Foreskin fibroblast (primary cell): ENCODE measurements at places on chromosomes 7 and 10.

- peak; percentile 75 for DNase-seq
Observed at GRCh38 chr7:28926871-28927597, 31.1 kb downstream of the TRIL start.

- no peak for DNase-seq
Observed at GRCh38 chr10:45593938-45594275, 78.7 kb downstream of the ZFAND4 start.

DNA sequence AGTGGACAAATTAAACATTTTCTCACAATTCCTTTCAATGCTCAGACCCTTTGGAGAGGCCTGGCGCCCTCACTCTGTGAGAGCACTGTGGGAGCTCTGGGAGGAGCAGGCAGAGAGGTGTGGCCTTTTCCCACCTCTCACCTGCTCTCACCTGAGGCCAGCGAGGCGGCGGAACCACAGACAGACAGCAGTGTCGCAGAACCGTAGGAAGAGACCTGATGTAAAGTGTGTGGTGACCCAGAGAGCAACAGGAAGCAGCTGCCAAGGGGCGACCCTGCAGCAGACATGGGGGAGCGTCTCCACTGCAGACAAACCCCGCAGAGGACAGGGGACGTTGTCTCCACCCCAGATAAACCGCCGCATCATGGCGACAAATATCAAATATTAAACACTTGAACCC is 15.6 kb upstream of the PARP12 start:
- DNase-seq = no peak

DNA sequence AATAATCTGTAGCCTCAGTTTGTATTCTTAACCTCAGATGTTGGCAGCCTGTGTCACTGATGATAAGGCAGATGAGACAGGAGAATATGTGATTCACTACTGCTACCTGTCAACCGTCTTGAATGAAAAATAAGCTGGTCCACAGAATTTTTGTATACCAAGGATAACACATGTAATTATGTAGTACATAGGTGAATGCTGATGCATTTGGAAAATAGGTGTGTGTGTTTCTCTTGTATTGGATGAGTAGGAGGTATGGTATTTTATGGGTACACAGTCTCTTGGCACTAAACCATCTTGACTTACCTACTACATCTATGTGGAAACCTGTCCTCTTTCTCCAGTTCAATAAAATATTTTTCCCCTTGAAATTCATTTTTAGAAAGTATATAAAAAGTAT is 20.7 kb upstream of the ZRANB1 start:
- DNase-seq = no peak

- peak; percentile 55 for DNase-seq
Observed at GRCh38 chr7:122886357-122887081, at the start of gene CADPS2. CADPS2 (minus strand) TSS chr7:122886460; CDS start chr7:122886337, 123 bp downstream.

DNA sequence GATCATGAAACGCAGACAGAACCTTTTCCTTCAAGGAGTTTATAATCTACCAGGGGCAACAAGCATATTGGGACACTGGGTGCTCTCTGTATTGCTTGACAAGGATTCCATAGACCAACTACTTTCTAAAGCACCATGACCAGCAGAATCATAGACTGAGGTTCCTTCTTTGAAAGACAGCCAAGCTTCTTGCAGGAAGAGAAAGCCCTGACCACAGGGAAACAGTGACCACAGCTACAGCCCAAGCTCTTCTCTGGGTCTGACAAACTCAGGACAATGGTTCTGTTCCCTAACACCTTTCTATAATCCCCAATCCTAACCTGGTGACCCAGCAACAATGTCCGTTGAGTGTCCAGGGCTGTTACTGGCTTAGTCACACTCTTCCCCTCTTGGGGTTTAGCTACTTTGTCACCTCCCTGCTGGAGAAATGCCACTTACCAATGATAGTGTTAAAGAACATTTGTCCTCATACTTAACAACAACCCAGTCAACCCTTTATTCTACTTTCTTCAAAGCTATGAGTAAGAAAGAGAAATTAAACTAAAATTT is 155.7 kb downstream of the JAZF1 start:
- no peak for DNase-seq

DNA sequence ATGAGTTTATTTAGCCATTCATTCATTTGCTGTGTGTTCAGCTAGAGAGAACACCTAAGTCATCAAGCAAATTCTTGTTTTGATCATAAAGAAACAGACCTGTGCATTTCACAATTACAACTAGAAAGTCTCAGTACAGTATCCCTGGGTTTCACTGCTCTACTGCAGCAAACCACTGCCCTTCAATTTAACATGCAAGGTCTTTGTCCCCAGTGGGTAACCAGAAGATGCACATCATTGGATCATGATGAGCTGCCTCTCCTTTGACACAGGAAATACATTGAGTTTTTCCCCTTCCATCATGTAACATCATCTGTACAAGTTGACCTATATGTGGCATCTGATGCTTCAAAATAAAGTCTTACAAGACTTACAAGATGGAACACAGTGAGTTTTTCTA is 70.5 kb upstream of the MRLN start:
- no peak for DNase-seq

- no peak for DNase-seq
Observed at GRCh38 chr10:80272793-80273522, 16.5 kb downstream of the MAT1A start.

DNA sequence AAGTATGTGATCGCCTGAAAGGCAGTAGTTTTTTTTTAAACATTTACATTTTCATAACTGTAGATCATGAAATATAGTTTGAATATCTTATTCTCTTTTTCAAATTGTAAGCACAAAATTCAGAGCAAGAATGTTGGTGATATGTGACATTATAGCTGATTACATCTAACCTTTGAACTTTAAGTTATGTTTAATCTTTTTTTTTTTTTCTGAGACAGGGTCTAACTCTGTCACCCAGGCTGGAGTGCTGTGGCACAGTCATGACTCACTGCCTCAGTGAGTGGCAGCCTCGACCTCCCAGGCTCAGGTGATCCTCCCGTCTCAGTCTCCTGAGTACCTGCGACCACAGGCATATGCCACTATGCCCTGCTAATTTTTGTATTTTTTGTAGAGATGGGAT is 278.7 kb upstream of the NEBL start:
- no peak for DNase-seq

GRCh38 chr7:129388333-129389098 is 45.7 kb upstream of the STRIP2 start:
- no peak for DNase-seq

DNA sequence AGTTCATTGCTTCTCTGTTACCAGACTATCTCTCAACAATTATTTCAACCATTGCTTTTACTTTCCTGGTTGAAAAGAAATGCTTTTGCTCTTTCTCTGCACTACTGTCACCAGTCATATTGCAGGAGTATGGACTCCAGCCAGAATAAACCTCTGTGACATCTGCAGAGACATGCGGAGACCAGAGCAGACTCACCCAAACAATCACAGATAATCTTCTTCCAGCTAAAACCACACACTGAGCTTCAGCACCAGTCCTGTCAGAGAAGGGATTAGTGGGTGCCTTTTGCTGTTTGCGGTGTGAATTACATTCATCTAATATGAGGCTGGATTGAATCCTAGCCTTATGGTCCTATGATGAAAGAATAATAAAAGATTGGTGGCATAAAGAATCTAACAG is 258.6 kb downstream of the CNTNAP2 start:
- DNase-seq = no peak

DNA sequence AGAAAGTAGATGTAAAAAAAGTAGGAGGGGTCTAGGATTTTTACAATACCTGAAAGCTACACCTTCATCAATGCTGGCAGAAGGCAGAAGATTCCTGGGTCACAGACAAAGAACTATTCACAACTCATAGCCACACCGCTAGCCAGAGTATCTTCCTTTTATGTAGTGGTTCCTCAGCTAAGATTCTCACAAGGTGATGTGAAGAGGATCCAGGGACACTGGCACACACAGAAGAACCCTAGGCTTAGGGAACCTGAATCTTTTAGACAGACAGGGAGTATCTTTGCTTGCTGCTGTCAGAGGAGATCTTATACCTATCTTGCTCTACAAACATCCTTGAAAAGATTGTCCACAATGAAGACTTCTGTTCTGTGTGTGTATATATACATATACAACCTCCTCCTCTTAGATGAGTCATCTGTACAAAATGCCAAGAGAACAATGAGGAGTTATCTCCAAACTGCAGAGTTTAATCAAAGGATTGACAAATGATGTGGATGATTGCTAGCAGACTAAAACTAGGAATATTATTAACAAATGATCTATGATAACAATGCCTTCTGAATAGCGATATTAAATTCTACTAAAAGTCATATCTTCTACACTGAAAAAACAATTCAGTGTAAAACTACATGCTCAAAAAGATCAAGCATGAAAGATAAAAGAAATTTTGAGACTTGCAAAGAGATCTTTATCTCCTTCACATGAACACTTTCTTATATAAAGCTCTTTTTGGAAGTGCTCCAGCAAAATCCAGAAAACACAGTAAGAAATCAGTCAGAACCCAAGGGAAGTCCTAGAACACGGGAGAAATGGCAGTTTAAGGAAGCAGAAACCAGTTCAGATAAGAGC is 409.3 kb downstream of the PARD3 start:
- DNase-seq = peak; percentile 10

DNA sequence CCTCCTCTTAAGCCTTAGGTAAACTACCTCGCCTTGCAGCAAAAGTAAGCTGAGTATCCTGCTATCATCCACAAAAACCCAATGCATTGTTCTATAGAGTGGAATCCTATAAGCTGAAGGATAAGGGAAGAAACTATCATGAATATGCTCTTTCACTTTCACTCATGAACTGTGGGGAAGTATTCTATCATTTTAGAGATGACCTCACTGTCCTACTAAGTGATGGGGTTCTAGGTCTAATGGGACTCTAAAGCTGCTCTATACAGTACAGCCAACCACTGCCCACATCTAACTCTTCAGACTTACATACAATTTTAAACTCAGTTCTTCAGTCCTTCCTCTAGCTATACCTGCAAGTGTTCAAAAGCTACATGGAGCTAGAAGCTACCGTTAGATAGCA is 16.2 kb downstream of the MKRN1 start:
- no peak for DNase-seq

GRCh38 chr7:75943864-75944263 is 28.9 kb downstream of the POR start:
- peak; percentile 64 for DNase-seq

DNA sequence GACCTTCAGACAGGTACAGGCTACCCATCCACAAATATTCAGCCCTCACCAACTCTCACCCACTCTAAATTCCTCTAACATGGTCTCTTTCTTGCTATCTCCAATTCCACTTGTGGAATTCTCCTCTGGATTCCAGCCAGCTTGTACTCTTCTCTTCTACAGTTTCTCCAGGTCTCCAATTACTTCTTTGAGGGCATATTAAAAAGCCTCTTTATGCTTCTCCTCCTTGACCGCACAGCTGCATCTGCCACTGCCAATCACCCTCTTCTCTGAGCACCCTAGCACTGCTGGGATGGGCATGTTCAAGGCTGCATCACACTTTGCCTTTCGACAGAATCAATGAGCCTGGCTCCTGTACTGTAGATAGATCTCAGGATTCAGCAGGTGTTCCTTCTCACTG is 101.5 kb upstream of the ANKRD1 start:
- DNase-seq = no peak

GRCh38 chr10:75335191-75335590 is 66.4 kb downstream of the ZNF503 start:
- no peak for DNase-seq

GRCh38 chr7:141242568-141242967 is 168.7 kb downstream of the TMEM178B start:
- DNase-seq = no peak

DNA sequence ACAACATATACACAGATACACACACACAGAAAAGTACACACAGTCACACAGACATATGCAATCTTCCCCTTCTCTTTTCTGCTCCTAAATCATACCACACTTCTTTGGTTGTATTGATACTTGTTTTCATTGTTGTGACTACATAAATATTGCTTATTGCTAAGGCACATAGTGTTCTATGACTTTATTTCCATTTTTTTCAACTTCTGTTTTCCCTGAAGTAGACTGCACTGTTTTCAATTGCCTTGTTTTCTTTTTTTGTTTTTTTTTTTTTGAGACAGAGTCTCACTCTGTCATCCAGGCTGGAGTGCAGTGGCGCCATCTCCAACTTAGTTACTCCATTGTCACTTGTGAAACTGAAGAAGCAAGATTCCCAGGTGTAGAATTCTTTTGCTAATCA is 10.0 kb upstream of the PRKAR2B start:
- no peak for DNase-seq

DNA sequence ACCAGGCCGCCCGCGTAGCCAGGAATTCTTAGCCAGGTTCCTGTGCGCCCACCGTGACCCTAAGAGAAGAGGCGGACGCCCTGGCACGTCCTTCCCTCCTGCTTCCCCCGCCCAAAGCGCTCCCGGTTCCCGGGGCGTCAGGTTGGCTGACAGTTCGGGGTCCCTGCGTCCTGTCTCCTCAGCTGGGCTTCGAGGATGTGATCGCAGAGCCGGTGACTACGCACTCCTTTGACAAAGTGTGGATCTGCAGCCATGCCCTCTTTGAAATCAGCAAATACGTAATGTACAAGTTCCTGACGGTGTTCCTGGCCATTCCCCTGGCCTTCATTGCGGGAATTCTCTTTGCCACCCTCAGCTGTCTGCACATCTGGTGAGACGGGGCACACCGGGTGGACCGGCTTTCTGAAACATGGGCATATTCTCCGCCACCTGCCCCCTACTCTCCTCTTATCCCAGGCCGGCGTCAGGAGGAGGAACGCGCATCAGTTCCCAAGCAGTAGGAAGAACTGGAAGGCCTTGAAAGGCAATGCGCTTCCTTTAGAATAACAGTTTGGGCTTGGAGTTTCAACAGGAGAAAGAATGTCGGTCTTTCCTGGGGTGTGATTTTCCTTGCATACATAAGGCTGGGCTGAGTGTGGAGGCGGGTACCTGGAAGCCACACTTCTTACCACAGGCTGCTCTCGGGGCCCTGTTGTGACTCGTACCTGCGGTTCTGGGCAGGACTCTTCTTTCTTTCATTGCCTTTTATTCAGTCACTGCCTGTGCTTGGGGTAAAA is 728 bp downstream of the CAV2 start:
- DNase-seq = no peak

GRCh38 chr7:151624246-151624928 is 104.7 kb upstream of the RHEB start:
- DNase-seq = no peak

DNA sequence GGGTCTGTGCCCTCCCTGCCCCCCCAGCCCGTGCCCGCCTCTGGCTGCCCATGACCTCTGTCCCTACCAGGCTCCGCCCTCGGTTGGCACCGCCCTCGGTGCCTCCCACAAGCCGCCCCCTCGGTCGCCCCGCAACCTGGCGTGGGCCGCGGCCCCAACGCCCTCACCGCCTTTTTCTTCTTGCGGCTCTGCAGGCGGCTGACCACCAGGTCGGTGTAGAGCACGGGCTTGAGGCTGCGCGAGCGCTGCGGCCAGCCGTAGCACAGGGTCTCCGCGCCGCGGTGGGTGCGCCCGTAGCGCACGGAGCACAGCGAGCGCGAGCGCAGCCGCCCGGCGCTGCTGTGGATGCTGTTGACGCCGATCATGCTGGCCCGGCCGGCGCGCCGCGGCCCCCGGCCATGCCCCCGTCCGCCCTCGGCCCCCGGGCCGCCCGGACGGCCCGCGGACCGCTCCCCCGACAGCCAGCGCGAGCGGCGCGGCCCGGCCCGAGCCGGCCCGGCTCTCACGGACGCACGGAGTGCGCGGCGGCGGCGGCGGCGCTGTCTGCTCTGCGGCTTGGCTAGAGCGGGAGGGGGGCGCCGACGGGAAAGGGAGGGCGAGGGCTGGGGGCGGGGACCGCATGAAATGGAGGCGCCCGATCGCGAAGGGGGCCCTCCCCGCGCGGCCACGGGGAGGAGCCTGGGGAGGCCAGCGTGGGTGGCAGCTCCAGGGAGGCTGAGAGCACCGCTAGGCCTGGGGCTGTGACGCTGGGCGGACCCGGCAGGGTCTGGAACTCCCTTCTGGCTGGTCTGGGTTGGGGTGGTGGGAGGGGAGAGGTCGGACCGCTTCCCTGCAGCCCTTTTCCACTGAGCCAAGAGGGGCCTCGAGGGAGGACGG is 9.6 kb downstream of the PSD start:
- DNase-seq = no peak
